ENCODE measurements at places on chromosomes 2 and 18.

DNA sequence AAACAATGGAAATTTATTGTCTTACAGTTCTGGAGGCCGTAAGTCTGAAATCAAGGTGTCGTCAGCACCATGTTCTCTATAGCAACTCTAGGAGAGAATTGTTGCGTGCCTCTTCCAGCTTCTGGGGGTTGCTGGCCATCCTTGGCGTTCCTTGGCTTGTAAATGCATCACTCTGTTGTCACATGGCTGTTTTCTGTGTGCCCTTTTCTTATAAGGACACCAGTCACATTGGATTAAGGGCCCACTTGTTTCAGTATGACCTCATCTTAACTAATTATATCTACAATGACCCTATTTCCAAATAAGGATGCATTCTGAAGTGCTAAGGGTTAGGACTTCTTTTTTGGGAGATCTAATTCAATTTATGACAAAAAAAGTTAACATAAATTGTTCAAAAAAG is 1.4 kb upstream of the PLEK start:
- DNase-seq, result no peak

DNA sequence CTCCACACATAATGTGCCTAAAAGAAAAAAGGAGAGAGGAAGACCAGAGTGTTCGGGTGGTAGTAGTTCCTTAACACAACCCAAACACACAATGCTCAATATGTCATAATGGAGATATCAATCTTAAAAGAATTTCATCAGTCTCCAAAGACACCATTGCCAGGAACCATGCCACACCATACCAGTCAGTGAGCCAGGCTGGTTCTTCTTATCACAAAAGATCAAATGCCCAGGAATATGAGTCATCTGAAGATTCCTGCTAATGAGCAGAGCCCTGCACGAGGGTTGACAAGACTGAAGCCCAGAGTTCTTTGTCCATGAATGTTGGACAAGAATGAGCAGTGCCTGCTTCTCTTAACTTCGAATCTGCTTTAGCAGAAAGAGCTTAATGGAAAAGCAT is 262.3 kb downstream of the ZNF516 start:
- DNase-seq, result no peak

DNA sequence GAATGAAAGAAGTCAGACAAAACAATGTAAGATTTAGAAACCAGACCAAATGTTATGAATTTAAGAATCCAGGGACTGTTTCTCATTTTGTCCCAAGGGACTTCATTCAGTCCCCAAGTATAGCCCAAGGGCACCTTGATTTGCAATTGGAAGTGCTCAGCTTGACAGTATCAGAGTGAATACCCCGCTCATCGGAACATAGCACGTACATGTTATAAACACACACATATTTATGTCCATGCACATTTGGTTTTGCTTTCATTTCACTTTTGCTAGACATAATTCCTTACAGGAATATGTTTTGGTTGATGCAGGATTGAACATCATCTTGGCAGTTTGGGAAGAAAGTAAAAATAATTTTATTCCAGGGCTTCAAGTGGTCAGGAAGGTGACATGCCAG is 100.2 kb downstream of the PID1 start:
- no peak for DNase-seq

- DNase-seq, result no peak
These were observed 80.3 kb upstream of the FZD7 start for GRCh38 chr2:201953396-201953795.

GRCh38 chr2:62740221-62740620 is 34.7 kb downstream of the EHBP1 start:
- no peak for DNase-seq

DNA sequence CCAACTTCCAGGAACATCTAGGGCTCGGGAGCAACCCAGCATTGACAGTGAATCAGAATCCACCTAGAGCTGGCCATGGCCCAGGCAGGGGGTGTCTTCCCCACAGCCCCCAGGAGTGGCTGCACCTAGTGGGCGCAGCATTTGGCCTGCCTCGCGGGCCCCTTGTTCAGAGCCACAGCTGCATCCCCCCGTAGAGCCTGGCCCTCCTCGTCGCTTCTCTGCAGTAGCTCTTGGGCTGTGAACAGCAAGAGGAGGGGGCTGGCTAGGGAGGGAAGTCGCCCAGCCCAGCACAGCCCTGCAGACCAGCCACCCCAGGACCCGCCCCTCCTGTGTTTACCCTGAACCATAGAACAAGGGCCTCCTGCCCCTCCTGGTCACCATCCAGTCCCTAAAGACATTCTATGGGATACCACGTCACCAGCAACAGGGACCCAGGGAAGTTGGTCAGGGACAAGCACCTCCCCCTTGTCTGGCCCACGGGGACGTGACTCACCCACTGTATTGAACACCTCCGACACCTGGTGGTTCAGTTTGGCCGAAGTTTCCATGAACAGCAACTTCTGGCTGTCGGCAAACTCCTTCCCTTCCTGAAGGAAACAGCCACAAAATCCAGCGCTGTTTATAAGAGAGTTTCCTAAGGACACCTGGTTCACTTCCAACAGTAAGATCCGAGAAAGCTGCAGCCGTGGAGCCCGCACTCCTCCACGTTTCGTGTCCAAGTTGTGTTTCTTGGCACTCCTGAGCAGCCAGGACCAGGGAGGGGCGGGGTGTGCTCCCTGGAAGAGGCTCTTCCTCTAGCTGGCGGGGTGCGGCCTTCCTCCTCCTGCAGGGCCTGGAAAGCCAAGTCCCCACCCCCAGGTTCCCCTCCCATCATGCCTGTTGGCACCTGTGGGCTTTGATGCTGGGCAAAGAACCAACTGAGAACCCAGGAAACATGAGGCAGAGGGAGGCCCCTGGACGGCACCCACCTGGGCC is 8.8 kb downstream of the PRLH start:
- DNase-seq, result no peak

DNA sequence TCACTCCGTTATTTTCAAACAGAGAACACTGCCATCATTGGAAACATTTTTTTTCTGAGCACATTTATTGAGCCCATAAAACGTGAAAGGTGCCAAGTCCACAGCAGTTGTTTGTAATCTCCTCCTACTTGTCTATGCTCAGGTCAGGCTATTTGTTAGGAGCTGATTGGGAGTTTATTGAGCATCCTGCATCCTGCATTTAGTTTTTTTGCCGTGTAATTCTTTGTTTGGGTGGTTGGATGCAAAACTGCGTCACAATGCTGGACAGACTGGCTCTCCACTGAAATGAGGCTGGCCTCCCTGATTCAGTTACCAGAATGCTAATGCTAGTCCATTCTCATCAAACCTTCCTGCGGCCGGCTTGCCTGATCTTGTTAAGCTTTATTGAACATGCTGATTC is 71.4 kb downstream of the RAPGEF4 start:
- DNase-seq, result no peak

DNA sequence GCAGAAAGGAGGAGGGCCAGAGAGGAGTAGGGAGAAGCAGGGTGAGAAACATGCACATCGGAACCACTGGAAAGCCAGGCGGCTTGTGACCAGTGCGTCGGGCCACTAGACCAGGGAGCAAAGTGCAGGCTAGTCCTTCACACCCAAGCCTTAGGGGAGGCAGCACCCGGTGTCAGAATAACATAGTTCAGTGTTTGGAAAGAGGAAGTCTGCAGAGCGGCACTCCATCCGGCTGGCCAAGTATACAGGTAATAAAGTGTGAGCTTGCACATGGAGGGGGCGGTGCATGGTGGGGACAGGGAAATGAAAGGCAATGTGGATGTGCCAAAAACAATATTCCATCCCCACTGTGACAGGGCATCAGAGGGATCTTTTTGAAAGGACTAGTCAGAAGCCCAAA is 69.7 kb downstream of the ZNF521 start:
- DNase-seq, result no peak

GRCh38 chr2:205797866-205798265 is 115.6 kb downstream of the NRP2 start:
- DNase-seq, result no peak

DNA sequence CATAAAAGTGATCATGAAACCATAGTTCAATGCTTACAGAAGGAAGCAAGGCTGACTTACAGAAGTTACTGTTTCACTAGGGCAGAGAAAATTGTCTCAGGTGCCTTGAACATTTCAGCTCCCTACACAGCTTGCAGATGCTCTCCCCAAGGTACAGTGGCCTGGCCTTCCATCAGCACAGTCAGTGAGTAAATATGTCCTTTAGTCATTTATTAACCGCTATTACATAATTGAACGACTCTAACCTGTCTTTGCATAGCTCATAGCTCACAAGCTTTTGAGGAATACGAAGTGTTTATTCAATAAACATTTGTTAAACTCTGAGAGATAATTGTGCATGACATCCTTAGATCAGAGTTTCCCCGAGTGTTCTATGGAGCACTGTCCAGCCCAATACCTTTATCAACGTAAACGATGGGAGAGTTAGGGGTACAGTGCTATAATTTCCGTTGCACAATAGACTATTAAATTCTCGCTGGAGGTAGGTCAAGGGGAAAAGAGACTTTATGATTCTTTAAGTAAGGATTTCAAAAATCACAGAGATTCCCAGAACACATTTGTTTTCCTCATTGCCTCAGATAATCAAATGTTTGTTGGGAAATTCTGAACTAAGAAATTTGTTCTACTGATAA is 677.8 kb downstream of the TSN start:
- DNase-seq, result no peak

DNA sequence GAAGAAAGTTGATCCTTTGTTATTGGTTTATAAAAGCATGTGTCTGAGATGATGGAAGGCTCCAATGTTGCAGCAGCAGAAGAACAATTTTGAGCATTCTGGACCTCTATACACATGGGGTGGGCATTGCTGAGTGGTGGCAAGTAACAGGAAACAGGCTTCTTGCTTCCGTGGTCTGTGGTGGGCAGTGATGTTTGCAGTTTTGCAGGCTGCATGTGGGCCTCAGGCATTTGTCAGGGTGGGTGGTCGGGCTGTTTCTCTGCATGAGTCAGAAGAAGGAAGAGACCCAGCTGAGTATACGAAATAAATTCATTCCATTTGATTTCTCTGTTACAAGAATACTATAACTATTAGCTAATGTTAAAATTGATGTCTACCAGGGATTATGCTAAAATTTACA is 239.5 kb upstream of the COL3A1 start:
- no peak for DNase-seq

GRCh38 chr2:149329068-149329467 is 1.3 kb upstream of the LYPD6 start:
- DNase-seq, result no peak
